DMS79 (cell line): ENCODE measurements at places on chromosomes 1 and 21.

DNA sequence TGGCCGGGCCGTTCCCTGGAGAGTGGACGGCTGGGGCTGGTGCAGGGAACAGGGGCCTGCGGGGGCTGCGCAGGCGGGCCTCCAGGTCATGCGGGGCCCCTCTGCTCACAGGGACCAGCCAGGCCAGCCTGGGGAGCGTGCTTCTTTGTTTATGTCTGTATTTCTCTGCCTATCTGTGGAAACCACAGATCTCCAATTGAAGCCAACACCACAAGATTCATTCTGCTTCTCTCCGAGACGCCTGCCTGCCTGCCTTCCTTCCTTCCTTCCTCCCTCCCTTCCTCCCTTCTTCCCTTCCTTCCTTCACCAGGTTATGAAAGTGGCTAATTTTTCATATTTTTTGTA, 39.9 kb upstream of the HMGN1 start:
- no peak for DNase-seq

- DNase-seq, result peak; percentile 68
These were observed 610 bp upstream of the HES4 start for GRCh38 chr1:1000357-1001056.

DNA sequence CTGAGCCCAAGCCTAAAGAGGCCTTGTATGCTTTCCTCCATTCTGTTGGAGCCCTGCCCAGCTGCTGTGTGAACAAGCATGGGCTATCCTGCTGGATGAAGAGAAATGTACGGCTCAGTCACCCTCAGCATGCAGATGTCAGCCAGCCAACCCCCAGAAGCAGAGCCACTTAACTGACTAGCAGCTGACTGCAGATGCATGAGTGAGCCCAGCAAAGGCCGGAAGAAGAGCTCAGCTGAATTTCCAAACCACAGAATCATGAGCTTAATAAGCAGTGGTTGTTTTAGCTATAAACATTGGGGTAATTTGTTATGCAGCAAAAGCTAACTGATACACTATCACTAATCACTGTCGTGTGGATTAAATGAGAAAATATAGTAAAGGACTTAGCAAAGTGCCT, 39.0 kb downstream of the FOXO6 start:
- DNase-seq, result peak; percentile 83

DNA sequence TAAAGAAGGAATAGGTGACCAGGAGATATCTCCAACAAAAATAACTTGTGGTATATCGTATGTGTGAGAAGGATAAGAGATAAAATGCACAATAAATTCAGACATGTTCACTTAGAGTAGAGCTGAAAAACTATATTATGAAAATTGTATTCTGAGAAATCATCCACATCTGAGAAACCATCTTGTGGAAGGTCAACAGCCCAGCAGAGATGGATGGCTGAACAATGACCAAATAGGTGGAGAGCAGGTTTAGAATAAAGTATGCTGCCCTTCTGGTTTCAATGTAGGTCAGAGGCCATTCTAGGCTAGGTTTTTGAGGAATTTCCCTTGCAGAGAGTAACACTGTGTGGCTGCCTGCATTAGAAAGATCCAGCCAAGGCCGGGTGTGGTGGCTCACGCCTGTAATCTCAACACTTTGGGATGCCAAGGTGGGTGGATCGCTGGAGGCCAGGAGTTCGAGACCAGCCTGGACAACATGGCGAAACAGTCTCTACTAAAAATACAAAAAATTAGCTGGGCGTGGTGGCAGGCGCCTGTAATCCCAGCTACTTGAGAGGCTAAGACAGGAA, 8.8 kb upstream of the UAP1 start:
- no peak for DNase-seq

DNA sequence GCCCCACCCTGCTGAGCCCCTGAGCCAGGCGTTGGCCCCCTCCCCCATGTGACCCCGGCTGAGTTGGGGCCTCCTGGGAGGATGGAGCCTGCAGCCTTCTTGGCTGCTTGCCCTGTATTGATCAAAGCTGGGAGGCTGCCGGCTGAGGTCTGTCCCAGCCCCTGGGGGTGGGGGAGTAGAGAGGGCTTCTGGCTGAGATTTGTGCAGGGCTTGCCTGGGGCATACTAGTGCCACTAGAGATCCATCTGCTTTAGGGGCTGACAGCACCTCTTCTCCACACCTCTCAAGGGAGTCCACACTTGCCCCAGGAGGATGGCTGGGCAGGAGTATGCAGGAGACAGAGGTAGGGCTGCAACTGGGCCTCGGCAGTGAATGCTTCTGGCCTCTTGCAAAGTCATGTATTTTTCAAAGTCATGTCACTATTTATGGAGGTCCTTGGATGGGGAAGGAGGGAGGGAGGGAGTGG, 53.6 kb upstream of the SSBP3 start:
- DNase-seq, result peak; percentile 46

DNA sequence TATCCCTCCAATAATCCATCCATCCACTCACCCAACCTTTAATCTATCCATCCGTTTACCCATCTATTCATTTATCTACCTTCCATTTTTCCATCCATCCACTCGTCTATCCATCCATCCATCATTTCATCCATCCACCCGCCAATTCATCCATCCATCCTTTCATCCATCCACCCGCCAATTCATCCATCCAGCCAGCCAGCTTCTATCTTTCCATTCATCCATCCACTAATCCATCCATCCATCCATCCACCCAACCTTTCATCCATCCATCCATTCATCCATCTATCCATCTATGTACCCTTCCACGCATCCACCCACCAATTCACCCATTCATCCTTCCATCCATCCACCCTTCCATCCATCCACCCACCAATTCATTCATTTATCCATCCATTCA, 10.5 kb upstream of the CASZ1 start:
- no peak for DNase-seq

- DNase-seq, result no peak
These were observed 66.6 kb downstream of the MAP3K21 start for GRCh38 chr1:233393926-233394680.

- DNase-seq, result no peak
These were observed 584 bp upstream of the LTN1 start for GRCh38 chr21:28993293-28993629.

GRCh38 chr1:4108331-4108730, 208.3 kb upstream of the C1orf174 start:
- DNase-seq, result peak; percentile 57

- no peak for DNase-seq
These were observed 295.3 kb downstream of the PTPRU start for GRCh38 chr1:29531596-29531995.

DNA sequence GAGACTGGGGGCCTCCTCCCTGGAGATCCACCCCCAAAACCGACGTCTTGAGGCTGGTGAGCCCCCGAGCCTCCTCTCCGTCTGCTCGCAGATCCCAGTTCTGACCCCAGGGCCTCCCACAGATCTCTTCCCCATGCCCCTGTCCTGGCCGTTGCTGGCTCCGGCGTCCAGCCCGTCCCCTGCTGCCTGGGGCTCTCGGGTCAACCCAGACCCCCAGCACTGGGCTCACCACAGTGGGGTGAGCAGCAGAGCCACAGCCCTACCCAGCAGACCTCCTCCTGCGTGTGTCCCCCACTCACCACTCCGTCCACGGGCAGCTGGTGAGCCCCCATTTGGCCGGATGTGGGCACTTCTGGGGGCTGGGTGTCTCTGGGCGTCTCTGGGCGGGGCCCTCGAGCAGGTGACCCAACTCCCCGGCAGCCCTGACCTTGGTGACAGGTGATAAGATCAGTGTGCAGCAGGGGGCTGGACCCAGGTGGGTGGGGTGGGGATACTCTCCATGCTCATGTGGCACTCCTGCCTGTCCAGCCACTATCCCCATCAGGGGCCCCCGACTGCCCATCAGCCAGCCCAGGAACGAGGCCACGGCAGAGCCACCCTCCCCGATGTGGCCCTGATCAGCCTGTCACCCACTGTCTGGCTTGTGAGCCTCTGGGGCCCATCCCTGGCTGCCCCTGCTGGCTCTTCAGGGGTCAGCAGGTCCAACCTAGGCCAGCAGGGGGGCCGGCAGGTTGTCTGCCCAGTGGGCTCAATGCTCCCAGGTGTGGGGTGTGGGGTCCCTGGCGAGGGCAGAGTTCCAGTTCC, 709 bp downstream of the TNFRSF14 start:
- no peak for DNase-seq

DNA sequence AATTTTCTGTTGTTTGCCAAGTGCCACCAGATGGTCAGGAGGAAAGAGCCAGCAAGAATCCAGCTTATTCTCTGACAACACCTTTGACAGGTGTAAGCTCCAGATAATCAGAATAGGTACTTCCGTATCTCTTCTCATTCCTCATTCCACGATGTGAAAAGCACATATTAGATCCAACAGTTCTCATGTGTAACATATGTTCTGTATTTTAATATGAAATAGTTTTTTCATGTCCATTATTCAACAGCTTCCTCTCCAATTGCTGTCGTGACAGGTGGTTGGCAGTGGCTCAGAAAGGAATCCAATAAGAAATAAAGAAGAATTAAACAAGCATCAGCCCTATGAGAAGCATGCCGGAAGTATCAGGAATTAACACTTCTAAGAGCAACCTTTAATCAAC, 1624.7 kb downstream of the MRPL39 start:
- DNase-seq, result no peak

DNA sequence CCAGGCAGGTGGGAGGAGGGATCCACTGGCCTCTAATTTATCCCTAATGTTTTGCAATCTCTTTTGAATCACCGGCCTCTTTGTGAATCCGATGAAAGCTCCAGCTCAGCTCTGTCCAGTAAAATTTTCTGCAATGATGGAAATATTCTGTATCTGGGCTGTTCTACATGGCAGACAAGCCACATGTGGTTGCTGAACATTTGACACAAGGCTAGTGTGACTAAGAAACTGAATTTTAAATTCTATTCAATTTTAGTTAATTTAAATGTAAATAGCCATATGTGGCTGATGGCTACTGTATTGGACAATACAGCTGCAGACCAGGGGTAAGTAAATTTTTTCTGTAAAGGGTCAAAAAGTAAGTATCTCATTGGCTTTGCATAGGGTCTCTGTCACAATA, 135.1 kb downstream of the CSMD2 start:
- no peak for DNase-seq

DNA sequence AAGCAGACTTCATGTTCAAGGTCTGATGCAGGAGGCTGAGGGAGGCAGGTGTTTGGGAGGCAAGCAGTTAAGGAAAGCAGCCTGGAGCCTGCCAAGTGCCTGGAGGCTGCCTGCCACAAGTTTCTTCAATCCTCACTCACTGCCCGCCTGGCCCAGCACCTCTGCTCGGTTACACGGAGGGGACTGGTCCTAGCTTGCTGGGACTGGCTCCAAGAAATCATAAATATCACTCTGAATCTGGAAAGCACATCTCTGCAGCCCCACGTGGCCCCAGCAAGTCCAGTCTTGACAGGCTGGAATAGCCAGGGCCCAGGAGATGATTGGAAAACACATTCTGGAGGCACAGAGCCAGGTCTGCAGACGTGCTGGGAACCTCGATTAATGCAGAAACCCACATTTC, 83.9 kb downstream of the BCAR3 start:
- DNase-seq, result peak; percentile 73

DNA sequence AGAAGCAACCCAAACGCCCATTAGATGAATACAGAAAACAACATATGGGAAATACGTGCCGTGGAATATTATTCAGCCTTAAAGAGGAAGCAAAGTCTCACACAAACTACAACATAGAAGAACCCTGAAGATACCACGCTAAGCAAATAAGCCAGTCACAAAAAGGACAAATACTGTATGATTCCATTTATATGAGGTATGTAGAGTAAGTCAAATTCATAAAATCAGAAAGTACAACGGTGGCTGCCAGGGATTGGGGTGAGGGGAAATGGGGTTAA, 54.2 kb downstream of the SIPA1L2 start:
- DNase-seq, result no peak

- no peak for DNase-seq
These were observed 148.7 kb downstream of the ADSS2 start for GRCh38 chr1:244302876-244303609.
